ENCODE measurements at places on chromosomes 2 and 18. TPM values are rescaled to one million over a fixed set of nuclear protein-coding genes. Genes with fewer than 3 reads are reported as not detected.

Gene C2orf66
- total RNA-seq, result not detected

DNA sequence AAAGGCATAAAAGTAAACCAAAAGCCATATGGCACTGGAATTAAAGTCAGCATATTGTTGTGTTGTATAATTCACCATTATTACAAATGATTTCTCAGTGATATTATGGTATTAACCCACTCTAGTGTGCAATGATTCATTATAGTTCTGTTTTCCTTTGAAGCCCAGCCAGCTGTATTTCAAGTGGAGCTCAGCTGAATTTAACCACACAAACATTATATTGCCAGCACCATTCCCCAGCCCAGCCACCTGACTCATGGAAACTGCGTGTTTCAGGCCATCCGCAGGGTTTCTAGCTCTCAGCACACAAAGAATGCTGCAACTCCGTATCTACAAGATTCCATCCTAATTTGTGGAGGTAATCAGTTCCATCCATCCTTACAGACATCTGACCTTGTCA, 166.8 kb upstream of the CHAC2 start:
- H3K27ac ChIP-seq, result no peak overlapping the region
- no peaks in the 10 kb centered on the region for H3K4me1 ChIP-seq
- H3K4me3 ChIP-seq, result no peak overlapping the region
- no peak for DNase-seq
- H3K36me3 ChIP-seq, result no peaks in the 10 kb centered on the region
- peaks cover 6% of the 10 kb centered on the region for H3K27me3 ChIP-seq

DNA sequence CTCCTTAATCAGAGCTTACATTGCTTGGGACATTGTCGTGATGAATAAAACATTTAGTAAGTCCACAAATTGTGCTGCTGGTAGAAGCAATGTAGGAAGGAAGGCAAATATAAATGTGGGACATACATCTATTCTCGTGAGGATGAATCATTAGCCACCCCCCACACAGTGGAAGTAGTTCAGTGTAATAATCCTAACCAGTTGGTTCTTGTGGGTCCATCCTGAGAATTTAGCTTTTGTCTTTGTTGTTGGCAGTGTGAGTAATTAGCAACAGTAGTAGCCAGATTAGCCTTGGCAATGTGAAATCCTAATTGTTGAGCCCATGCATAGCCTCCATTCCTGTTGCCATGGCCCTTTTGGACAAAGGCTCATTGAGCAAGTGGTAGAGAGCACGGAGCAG, 532.1 kb downstream of the FBXO15 start:
- no peak for DNase-seq
- H3K4me1 ChIP-seq, result no peaks in the 10 kb centered on the region
- no peaks in the 10 kb centered on the region for H3K36me3 ChIP-seq
- H3K27me3 ChIP-seq, result no peaks in the 10 kb centered on the region
- H3K4me3 ChIP-seq, result no peak overlapping the region

- DNase-seq, result no peak
- peaks cover 15% of the 10 kb centered on the region for H3K4me1 ChIP-seq
- H3K36me3 ChIP-seq, result peaks cover 8% of the 10 kb centered on the region
- H3K27me3 ChIP-seq, result no peaks in the 10 kb centered on the region
Measured at GRCh38 chr2:15302154-15302553, 259.0 kb downstream of the NBAS start.

GRCh38 chr2:37984589-37984988, 59.5 kb downstream of the RMDN2 start:
- H3K36me3 ChIP-seq, result no peaks in the 10 kb centered on the region
- H3K4me1 ChIP-seq, result no peaks in the 10 kb centered on the region
- no peaks in the 10 kb centered on the region for H3K27me3 ChIP-seq
- H3K4me3 ChIP-seq, result no peak overlapping the region
- H3K27ac ChIP-seq, result no peak overlapping the region
